HT-29 (cell line): ENCODE measurements at places on chromosomes 13 and 19. TPM values are rescaled to one million over a fixed set of nuclear protein-coding genes. Genes with fewer than 3 reads are reported as not detected.

Gene SARS2
- total RNA-seq = 100 and 110 TPM in 2 replicates

Gene LILRA1
- total RNA-seq = not detected in 2 replicates

Gene GJB2
- 41.9 and 50.1 TPM in 2 replicates for total RNA-seq

Gene PPM1N
- total RNA-seq = 9.8 and 15.3 TPM in 2 replicates

Gene PPFIA3
- 22.9 and 30.1 TPM in 2 replicates for total RNA-seq

Gene RNF113B
- total RNA-seq = not detected in 2 replicates

Gene AKAP8L
- total RNA-seq = 66.2 and 66.3 TPM in 2 replicates

Gene ZNF730
- total RNA-seq = not detected in 2 replicates

Gene KLF12
- total RNA-seq = 5.1 and 5.7 TPM in 2 replicates

Gene ZNF558
- total RNA-seq = 9.4 and 14.8 TPM in 2 replicates

Gene PRR20D
- not detected in 2 replicates for total RNA-seq

Gene ZNF738
- total RNA-seq = 2.0 and 3.2 TPM in 2 replicates

Gene SERPINE3
- total RNA-seq = not detected in 2 replicates

Gene C5AR1
- total RNA-seq = 0.13 and 0.28 TPM in 2 replicates

Gene ZNF420
- total RNA-seq = 0.18 TPM in 1 of 2 replicates, not detected in the other

Gene TUBA3C
- not detected in 2 replicates for total RNA-seq

Gene SOHLH2
- total RNA-seq = not detected in 2 replicates

Gene VPS36
- 30.6 and 32.8 TPM in 2 replicates for total RNA-seq

Gene TEX29
- total RNA-seq = not detected in 2 replicates

DNA sequence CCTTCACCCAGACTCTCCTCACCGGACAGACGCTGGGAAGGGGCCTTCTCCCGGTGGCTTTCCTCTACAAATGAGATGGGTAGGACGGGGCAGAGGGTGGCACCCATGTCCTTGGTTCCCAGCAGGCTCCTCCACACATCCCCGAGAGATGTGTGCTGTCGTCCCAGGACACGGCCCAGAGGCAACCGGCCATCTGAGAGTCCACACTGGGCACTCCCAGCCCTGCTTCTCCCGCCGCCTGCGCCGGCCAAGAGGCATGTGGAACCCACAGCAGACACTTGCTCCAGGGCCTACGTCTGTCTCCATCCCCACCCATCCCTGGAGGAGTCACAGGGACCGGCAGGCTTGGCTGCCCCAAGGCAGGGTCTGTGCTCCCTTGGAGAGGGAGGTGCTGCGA lies 179.9 kb downstream of the KDM4B start:
- DNase-seq = no peak

DNA sequence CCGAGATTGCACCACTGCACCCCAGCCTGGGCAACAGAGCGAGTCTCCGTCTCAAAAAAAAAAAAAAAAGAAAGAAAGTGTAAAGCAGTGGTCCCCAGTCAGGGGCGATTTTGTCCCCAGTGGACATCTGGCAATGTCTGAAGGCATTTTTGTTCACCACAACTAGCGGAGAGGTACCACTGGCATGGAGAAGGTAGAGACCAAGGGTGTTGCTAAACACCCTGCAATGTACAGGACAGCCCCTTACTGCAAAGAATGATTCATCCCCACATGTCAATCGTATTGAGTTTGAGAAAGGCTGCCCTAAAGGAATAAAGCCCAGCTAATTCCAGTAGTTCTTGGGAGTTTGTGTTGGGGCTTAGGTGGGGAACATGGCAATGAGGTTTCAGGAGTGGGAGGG lies 38.7 kb downstream of the CYP4F2 start:
- DNase-seq = no peak

- DNase-seq = peak; percentile 96
These were observed 295.4 kb downstream of the SLITRK6 start for GRCh38 chr13:85503797-85504196.

GRCh38 chr19:33437821-33438671 lies 64.5 kb downstream of the CEBPG start:
- DNase-seq = peak; percentile 43

GRCh38 chr19:14088634-14089411 lies 1.7 kb downstream of the SAMD1 start:
- no peak for DNase-seq

GRCh38 chr13:63595811-63596210 lies 2180.2 kb upstream of the PCDH20 start:
- DNase-seq = no peak

- DNase-seq = no peak
These were observed 78.3 kb downstream of the IER2 start for GRCh38 chr19:13228561-13228960.

DNA sequence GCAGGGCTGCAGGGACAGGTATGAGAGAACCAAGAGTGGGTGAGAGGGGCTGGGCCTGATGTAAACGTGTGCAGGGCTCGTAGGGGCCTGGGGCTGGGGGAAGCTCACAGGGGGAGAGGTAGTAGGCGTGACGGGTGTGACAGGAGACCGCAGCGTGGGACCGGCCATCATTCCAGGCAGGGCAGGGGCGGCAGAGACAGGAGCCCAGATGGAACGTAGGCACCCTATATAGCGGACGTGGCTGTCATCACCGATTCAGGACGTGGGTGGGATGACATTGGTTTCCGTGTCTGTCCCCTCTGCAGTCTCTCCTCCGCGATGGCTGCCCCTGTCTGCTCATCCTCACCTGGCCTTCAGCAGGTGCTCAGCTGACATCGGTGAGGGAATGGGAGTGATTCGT lies 48.4 kb downstream of the IER2 start:
- DNase-seq = no peak

- DNase-seq = no peak
These were observed 525.1 kb downstream of the MYO16 start for GRCh38 chr13:109154546-109154945.

DNA sequence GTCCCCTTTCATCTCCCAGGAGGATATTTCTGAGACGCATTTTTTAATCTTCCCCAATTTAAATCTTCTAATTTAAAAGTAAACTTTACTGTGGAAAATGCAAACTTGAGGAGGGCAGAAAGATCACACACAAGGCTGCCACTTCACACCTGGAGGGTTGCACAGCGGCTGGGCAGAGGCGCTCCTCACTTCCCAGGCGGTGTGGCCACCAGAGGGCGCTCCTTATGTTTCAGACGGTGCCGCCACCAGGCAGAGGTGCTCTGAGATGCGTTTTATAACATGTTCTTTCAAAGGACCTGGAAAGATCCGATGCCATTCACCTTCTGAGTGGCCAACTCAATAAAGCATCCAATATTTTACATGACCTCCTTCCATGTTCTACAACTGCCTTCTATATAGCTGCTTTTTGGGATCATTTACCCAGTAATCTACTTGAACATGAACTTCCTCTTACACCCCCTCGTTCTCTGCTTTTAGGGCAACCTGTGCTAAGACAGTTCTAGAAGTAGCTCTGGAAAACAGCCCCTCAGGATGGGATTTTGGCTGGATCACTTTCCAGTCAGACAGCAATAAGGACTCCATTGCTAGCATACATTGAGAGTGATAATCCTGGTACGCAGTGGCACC lies 14.8 kb upstream of the MTUS2 start:
- peak; percentile 80 for DNase-seq

GRCh38 chr13:102830646-102831045 lies 15.2 kb upstream of the ERCC5 start:
- peak; percentile 29 for DNase-seq

DNA sequence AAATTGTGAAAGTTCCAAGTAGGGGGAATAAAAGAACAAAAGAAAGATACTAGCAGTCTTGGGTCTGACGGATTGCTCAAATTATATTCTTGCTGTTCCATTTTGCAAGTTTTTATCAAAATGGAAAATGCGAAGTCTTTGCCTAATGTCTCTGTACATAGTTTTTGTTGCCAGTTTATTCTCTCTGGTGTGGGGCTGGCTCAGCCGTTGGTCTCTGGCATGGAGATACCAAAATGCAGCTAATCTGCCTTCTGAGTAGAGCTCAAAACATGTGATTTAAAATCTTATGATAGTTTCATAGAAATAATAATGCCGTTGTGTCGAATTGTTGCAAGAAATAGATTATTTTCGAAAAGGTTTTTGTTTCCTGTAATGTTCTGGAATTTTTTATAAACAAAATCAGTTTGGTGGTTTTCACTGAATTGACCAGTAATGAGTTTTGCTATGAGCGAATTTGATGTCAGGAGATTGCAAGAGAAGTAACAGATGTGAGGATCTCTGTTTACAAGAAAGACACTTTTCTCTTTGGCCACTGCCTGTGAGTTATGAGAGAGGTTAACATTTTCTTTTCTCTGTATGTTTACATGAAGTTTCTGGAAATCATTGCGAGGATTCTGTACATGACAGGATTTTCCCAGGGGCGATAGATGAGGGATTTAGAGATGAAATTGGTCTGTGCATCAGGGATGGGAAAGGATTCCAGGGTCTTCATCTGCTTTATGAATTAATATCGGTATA lies 147.0 kb downstream of the DCT start:
- no peak for DNase-seq

GRCh38 chr19:40240332-40240731 lies 13.8 kb upstream of the CCNP start:
- no peak for DNase-seq

- no peak for DNase-seq
These were observed 583.6 kb downstream of the OLFM4 start for GRCh38 chr13:53612200-53612599.

DNA sequence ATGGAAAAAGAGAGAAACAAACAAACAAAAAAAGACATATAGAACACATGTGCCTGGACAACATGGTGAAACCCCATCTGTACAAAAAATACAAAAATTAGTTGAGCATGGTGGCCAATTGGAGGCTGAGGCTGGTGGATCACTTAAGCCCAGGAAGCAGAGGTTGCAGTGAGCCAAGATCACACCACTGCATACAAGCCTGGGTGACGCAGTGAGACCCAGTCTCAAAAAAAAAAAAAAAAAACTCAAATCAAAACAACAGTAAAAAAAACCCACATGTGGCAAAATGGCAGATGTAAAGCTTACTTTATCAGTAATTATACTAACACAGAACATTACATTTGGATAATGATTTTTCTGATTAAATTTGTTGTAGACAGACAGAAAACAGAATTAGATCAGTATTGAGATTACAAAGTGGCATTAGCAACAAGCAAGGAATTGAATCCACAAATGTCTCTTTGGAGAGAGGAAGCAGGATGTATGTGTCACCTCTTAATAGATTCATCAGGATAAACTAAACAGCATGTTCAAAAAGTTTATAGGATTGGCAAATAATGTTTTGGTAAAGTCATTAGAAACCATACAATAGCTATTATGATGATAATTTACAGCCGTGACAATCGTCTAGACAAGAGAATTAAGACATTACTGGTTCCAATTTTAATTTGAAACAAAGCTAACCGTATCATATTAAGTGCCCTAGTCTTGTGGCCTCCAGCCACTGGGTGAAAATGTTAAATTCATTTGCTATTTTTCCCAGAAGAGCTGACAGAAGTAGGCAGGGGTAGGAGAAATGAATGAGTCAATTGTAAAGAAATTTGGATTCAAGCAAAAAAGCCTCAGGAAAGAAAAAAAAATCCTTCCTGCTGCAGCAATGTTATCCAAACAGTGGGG lies 206.0 kb downstream of the FGF14 start:
- DNase-seq = no peak

- DNase-seq = no peak
These were observed 66.7 kb downstream of the KATNAL1 start for GRCh38 chr13:30240608-30241007.

DNA sequence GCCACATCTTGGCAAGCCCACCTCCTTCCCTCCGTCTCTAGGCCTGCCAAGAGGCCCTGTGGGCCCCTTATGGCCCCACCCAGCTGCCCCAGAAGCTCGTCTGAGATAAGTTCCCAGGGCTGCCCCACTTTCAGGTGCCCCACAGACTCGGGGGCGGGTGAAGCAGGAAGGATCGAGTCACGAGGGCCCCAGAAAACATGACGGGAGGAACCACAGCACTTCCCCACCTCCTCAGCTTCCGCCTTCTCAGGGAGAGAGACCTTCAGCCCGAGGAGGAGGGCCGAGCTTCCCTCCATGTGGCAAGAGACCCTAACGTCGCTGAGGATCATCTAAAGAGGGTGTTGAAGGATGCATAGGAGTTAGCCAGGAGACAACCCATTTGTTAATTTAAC lies 4.5 kb upstream of the IL12RB1 start:
- no peak for DNase-seq

- DNase-seq = peak; percentile 58
These were observed 2.3 kb downstream of the ERF start for GRCh38 chr19:42252365-42253244.

DNA sequence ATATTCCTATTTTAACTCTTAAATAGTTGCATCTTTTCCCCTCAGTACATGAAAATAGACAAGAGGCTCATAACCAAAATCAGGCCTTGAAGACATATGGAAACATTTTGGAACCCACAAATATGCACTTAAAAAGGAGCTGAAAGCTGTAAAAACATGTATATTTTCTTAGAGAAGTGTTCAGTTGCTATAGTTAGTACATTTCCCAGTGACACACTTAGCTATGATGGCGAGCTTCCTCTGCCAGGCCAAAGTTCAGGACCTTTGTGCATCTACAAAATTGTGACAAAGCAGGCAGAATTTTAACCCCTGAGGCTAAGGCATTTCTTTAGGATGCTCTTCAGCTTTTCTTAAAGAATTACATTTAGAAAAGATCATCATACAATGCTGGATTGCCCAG lies 54.5 kb downstream of the RCBTB2 start:
- no peak for DNase-seq

- no peak for DNase-seq
These were observed 431.1 kb downstream of the EFNB2 start for GRCh38 chr13:106104281-106104901.

GRCh38 chr13:33761740-33762139 lies 56.2 kb upstream of the RFC3 start:
- DNase-seq = peak; percentile 32

GRCh38 chr13:60837806-60838205 lies 440.8 kb downstream of the TDRD3 start:
- no peak for DNase-seq

DNA sequence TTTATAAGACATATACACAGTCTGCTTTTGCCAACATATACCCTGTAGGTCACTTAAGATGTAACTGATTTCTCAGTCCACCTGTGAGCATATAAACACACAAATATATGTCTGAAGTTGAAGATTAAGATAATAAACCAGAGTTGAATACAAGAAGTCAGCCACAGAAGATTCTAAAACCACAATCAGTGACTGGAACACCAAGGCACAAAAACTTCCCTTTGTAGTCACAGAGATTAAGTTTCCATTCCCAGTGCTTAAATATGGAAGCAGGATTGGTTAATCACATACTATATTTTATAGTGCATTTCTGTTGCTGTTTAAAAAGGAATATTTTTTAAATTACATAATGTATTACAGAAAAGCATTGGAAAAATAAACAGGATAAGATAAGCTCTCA lies 39.9 kb downstream of the MTMR6 start:
- no peak for DNase-seq

DNA sequence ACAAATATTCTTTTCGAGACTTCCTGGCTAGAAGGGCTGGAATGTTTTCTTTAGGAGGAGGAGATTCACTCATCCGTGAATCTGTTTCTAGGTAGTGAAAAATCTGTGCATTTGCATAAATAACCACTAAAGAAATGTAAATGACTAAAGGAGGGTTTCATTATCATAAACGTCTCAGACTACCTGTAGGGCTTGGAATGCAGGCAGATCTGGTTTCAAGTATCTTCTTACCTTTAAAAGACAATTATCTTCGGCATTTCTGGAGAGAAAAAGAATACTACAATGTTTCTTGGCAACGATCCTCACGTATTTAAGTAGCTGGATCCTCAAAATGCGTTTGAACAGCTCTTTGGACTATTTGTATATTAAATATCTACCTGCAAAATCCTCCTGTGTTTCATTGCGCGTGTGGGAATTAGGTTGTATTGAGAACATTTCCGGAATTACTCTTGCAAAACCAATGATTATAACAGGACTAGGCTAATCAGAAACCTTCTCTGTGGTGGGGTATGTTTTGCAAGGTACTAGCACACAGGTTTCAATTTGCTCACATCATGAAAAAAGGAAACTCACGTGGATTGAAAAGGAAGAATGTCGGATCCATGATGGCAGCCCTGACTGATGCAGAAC lies 291.1 kb upstream of the ARGLU1 start:
- no peak for DNase-seq
